ENCODE measurements at places on chromosomes 3 and 15. TPM values are rescaled to one million over a fixed set of nuclear protein-coding genes. Genes with fewer than 3 reads are reported as not detected.

DNA sequence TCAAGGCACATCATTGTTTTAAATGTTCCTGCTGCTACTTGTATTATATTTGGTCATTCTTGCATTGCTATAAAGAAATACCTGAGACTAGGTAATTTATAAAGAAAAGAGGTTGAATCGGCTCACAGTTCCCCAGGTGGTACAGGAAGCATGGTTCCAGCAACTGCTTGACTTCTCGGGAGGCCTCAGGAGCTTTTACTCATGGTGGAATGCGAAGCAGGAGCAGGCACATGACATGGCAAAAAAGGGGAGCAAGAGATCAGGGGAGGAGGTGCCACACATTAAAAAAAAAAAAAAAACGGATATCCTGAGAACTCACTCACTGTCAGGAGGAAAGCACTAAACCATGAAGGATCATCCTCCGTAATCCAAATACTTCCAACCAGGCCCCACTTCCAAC is 286.9 kb upstream of the PLSCR5 start:
- no peak for DNase-seq

GRCh38 chr3:118641608-118642007 is 393.0 kb downstream of the IGSF11 start:
- no peak for DNase-seq

DNA sequence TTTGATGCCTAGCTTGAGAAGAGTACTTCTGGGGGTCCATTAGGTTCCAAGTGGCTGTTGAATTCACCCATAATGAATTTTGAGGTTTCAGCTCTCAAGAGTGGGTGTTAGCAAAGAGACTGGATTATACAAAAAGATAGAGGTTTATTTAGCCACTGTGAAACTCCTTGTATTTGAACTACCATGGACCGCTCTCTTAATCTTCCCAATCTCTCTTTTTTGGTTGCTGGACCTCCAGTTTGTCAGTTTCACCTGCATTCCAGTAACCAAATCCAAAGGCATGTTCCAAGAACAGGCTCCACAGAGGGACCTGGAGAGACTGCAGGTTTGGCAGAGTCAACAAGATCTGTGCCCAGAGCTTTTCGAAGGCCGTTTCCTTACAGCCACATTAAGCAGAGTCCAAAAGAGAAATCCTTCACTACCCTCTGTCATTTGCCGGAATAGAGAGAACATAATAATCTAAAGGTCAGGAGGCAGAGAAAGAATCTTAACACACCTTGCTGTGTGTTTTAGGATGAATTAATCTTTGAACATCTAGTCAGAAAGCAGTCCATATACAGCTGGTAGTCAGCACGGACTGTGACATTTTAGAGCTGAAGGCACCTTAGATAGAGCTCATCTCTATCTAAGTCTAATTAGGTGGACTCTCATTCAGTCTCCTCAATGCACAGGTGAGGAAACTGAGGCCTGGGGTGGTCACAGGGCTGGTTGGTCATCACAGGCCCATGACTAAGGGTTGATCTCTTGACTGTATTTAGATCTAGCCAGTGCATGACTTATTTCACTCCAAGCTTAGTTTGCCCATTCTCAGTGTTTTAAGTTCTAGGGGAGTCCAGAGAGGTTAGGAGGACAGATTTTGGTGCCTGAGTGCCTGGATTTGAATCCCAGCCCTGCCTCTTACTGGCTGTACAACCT is 1.3 kb downstream of the ABHD2 start:
- DNase-seq = no peak

GRCh38 chr3:66609660-66610561 is 109.1 kb upstream of the LRIG1 start:
- DNase-seq = no peak

DNA sequence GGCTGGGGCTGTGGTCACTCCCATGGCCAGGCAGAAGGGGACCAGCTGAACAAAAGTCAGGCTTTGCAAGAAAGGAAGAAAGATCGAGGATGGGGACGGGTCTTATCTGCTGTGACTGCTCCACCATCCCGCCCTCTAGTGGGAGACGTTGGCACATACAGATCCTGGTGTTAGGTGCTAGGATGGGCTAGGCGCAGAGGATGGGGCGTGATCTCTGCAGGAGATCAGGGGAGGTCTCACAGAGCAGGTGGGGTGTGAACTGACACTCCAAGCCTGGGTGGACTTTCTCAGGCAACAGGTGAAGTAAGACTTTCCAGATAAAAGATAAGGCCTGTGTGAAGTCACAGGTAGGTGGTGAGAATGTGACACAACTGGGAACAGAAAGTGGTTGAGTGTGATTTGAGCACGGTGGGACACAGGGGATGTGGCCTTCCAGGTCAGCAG is 141.9 kb upstream of the SMAD3 start:
- DNase-seq = no peak

- DNase-seq = no peak
Measured at GRCh38 chr3:14785207-14786155, 33.3 kb upstream of the FGD5 start.

DNA sequence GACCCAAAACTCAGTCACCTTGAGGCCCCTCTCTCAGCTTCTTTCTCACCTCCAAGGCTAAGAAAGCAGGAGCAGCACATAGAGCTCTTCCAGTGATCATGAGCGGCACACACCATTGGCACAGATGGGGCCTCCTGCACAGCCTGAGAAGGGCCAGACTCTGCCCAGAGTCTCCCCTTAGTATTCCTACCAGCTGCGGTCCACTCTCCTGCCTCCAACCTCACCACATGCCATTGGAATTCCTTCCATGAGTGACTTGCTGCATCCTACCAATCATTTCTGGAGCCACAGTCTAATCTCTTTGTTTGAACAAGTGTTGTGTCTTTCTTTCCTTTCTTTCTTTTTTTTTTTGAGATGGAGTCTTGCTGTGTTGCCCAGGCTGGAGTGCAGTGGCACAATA is 39.3 kb downstream of the CDCP1 start:
- no peak for DNase-seq

The SLC24A5 gene
- not detected for total RNA-seq

The TRPM1 gene
- total RNA-seq = under 0.01 TPM

The BOC gene
- 10.6 TPM for total RNA-seq

The CHRNA3 gene
- total RNA-seq = not detected

Data from fibroblast of villous mesenchyme (primary cell).